ENCODE measurements at places on chromosomes 7 and 10.

GRCh38 chr7:40583667-40584444 is 449.1 kb downstream of the SUGCT start:
- DNase-seq: no peak

- no peak for DNase-seq
These were observed 17.9 kb downstream of the JCAD start for GRCh38 chr10:30041196-30042105.

DNA sequence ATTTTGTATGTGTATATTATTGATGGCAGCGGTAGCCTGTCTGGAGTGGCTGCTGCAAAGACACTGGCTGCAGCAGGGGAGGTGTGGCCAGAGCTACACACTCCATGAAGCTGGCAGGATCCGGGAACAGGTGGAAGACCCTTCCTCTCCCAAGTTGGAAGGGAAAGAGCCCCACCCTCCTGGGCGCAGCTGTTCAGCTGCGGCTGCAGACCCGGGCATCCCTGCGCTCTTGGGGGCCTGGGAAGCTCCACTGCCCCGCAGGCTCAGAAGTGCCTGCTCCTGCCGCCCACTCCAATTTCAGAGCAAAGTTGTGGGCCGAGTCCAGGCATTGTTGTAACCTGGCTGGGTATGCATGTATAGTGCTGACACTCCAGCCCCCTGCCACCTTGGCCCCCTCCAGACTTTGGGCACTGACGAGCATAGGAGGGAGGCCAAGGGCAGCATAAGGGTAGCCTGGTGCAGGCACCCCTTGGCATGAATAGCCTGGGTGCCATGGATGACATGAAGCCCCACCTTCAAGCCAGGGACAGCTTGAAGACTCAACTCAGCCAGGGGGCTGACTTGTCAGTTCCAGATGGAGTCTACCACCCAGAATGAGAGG is 90.7 kb upstream of the TMEM168 start:
- no peak for DNase-seq

DNA sequence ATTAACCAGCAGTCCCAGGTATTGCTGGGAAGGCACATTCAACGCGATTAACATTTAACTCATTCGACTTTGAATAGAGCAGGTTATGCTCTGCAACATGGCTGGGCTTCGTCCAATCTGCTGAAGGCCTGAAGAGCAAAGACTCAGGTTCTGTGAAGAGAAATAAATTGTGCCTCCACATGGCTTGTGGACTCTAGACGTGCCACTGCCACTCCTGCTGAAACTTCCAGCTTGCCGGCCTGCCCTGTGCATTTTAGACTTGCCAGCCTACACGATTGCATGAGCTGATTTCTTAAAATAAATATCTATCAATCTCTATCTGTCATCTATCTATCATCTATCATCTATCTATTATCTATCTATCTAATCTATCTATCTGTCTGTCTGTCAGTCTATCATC is 138.0 kb downstream of the WDR37 start:
- DNase-seq: no peak

DNA sequence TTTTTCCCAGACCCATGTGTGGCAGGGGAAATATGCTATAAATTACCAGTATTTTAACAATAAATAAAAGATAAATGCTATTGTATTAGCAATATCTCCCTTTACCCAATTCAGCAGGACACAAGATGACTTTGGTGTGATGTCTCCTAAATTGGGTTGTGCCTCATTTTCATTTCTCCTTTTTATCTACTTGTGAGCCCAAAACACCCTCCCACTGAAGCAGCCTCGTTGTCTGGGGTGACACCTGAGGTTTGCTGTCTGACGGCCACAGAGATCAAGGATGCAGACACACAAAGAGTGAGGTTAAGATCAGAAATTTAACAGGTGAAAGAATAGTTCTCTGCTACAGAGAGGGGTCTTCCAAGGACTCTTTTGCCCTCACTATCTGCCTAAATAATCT is 27.1 kb upstream of the CC2D2B start:
- no peak for DNase-seq

GRCh38 chr10:48805411-48805810 is 120.7 kb downstream of the WDFY4 start:
- DNase-seq: no peak

Data from stimulated activated CD4-positive, alpha-beta T cell treated with anti-CD3 and anti-CD28 coated beads, TNF-alpha, amount 100 ng/mL, for 4 hours (primary cell).